ENCODE measurements at places on chromosomes 13 and 19.

DNA sequence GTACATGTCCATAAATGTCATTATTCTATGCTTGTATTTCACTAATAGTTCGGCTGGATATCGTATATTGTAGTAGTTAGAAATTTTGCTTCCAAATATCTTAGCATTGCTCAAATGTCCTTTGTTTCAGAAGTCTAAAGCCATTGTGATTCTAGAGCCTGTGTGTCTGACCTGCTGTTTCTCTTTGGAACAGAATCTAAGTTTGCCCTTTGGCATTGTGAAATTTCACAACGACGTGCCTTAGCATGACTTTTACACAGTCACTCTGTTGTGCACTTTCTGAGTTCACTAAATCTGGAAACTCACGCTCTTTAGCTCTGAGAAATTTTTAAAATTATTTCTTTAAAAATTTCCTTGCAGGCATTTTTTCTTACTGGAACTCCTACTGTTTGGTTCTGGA, 152.2 kb downstream of the TBC1D4 start:
- no peak for DNase-seq

- DNase-seq = no peak
These were observed 139.3 kb downstream of the FRY start for GRCh38 chr13:32170841-32171240.

- DNase-seq = peak; percentile 73
These were observed 44.3 kb upstream of the CEACAM21 start for GRCh38 chr19:41531438-41532311.

DNA sequence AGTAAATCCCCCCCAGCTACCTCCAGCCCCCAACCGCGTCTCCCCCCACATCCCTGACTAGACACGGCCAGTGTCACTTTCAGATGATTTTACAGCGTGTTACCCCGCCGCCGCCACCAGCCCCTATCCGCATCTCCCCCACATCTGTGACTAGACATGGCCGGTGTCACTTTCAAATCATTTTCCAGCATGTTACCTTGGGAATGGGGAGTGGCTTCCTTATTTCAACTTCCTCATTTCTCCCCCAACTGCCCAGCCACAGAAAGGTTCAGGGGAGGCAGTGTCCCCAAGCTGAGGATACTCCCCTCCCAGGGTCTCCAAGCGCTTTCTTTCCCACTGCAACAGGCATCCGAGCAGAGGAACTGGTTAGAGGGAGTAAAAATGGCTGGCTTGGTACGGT, 18.4 kb downstream of the ADGRL1 start:
- no peak for DNase-seq

GRCh38 chr13:77994166-77994565, 75.5 kb upstream of the EDNRB start:
- no peak for DNase-seq

DNA sequence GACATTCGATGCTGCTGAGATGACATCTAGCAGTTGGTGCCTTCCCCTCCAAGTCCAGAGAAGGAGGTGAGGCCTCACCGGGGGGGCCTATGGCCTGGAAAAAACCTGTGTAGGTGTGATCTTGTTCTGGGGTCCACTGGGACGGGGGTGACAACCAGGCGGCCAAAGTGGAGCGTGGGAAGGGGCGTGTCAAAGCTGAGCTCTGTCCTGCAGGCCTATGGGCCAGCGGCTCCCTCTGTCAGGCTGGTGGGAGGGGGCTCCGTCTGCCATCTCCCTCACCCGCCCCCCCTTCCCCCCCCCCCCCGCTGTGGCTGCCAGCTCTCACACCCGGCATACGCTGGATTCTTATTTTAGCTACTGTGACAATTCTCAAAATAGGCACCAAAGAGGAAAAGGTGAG, 56.7 kb upstream of the UQCRFS1 start:
- DNase-seq = no peak

GRCh38 chr13:46126552-46127357, 21.9 kb upstream of the CPB2 start:
- DNase-seq = peak; percentile 39

DNA sequence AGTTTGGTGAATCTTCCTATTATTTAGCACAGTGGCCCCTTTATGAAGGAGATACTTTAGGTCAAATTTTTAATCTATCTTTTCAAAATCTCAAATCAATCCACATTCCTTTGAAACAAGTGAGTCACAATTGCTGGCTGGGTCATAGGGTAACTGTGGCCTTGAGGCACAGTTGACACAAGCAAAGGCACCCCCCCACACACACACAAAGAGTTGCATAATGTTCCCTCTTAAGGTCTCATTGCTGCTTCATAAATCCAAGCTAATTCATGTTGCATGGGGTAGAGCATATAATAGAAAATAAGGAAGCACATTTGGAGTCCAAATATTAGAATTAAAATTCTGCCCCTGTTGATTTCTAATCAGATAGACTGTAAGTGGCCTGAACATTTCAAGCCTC, 171.5 kb downstream of the DLEU7 start:
- no peak for DNase-seq

DNA sequence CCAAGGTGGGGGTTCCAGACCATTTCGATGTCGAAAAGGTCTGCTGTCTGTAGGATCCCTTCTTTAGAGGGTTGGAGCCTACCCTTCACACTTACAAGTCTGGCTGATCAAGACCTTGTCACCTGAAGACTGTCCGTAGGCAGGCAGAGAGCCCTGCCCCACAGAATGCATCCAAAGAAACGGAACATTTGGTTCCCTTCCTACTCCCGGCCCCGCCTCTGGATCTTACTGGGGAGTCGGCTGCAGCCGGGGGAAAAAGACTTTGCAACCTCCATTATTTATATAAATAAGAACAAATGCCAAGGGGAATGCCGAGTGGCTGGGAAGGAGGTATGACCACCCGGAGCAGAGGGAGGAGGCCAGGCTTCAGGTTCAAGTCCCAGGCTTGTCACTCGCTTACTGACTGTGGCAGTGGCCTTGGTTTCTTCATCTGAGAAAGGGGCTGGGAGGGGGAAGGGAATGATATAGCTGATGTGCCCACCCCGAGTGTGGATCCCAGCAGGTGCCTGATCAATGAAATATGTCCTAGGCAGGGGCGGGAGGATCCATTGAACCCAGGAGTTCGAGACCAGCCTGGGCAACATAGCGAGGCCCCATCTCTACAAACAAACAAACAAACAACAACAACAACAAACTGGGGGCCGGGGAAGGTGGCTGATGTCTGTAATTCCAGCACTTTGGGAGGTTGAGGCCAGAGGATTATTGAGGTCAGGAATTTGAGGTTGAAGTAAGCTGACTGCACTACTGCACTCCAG, 48.7 kb downstream of the RFX2 start:
- DNase-seq = no peak

- DNase-seq = peak; percentile 43
These were observed 39.6 kb downstream of the SHISA2 start for GRCh38 chr13:26011996-26012821.

DNA sequence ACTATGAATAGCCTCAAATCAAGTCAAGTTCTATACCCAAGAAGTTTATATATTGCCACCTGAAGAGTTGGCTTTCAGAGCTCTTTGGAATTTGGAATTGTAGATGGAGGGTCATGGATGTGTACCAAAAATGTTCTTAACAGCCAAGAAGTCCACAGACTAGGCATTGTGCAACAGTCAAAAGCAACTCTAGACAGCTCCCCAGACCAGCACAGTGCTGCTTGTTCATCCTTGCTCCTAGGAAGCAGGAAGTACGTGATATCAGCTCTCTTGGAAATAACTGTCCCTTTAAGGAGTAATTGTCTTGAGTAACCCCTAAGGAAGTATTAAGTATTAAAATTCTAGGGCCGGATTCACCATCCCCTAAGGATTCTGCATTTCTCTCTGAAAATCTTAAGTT, 30.7 kb upstream of the IL17D start:
- DNase-seq = no peak

GRCh38 chr19:20167020-20167644, at the start of gene ZNF486:
Gene ZNF486 (plus strand): TSS chr19:20167214. CDS start chr19:20167331, 117 bp downstream.
- peak; percentile 85 for DNase-seq

DNA sequence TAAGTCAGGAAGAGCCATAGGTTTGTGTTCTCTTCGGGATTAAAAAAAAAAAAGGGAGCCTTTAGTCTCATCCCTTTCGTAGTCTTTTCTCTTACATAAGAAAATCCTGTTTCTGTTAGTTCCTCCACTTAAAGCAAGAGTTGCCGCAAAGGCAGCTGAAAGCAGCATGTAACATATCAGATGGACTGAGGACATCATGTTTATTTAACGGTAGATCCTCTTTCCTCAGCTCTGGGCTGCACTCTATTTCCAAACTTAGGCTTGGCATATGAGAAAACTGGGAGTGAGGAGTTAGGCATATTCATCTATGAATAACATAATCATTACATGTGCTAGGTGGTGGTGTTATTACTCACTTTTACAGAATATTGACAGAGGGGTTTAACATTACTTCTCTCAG, 391.2 kb downstream of the KLF12 start:
- no peak for DNase-seq

DNA sequence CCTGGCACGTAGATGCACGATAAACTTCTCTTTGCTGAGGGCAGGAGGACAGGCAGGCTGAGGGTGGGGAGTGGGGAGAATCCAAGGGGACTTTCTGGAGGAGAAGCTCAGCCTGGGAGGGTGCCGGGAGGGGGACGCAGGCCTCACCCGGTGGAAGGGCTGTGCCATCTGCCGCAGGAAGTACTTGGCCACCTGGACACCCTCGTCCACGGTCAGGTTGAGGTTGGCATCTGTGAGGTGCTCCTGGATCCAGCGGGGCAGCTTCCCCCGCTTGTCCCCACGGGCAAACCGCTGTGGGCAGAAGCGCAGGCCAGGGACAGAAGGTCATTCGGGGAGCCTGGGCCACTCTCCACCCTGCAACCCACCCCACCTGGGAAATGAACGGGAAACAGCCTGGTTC, 11.5 kb downstream of the KLC3 start:
- no peak for DNase-seq

- DNase-seq = no peak
These were observed 24.1 kb downstream of the CLEC4M start for GRCh38 chr19:7787141-7787540.

DNA sequence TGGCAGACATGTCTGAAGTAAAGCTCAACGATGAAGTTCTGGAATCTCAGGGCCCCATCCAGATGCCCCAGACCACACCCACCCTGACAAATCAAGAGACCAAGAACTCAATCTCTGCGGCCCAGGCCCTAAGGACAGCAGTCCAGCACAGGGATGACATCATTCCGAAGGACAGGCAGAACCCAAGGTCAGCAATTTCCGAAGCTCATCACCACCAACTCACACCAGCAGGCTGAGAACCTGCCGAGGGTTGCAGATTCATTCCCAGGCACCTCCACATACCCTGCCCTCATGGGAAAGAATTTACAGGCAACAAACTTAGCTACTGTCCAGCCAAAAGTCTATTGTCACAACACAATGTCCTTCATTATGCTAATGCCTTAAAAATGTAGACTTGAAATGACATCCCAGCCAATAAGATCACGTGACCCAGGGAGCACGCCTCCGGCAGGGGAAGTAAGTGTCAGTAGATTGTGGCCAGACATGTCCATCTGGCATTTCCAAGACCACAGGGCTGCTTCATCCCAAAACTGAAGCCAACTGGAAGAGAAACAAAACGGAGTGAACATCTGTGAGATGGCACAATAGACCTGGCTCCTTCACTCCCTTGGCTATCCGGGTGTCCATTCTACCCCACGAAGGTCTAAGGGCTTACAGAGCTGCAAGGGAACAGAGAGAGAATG, 98.8 kb downstream of the CRYL1 start:
- DNase-seq = no peak

- no peak for DNase-seq
These were observed 35.2 kb downstream of the C13orf46 start for GRCh38 chr13:113938716-113939115.

DNA sequence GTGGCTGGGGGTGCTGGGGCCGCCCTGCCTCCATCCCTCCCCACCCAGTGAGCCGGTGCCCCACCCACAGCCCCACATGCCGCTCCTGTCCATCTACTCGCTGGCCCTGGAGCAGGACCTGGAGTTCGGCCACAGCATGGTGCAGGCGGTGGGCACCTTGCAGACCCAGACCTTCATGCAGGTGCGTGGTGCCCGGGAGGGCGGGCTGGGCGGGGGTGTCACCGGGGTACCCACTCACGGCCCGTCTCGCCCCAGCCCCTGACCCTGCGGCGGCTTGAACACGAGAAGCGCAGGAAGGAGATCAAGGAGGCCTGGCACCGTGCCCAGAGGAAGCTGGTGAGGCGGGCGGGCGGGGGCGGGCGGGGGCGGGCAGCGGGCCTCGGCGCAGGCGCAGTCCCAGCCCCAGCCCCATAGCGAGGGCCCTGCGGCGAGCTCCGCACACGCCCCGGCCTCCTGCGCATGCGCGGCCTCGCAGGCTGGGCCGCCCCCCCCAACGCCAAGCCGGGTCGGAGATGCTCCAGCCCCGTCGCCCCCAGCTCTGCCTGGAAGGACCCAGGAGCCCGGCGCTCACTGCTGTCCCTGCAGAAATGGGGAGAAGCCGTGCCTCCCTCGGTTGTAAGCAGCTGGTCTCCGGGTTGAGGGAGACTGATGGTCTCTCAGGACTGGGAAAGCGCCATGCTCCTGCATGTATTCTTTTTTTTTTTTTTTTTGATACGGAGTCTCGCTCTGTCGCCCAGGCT, 7.7 kb downstream of the ARHGAP45 start:
- peak; percentile 93 for DNase-seq

DNA sequence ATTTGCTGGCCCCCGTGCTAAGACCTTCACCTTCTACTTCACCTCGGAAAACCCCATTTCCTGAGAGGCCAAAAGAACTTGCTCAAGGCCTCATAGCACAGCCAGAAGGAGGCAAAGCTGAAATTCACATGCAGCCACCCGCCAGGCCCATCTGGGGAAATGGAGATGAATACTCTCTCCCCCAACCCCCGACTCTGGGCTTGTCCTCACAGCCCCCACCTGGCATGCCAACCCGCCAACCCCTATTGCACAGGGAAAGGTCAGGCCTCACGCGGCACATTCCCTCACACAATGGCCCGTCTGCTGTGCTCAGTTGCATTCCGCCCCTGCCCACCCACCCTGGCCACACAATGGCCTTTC, 3.2 kb downstream of the PRX start:
- no peak for DNase-seq

GRCh38 chr13:85970727-85971126, 171.5 kb upstream of the SLITRK6 start:
- DNase-seq = no peak

DNA sequence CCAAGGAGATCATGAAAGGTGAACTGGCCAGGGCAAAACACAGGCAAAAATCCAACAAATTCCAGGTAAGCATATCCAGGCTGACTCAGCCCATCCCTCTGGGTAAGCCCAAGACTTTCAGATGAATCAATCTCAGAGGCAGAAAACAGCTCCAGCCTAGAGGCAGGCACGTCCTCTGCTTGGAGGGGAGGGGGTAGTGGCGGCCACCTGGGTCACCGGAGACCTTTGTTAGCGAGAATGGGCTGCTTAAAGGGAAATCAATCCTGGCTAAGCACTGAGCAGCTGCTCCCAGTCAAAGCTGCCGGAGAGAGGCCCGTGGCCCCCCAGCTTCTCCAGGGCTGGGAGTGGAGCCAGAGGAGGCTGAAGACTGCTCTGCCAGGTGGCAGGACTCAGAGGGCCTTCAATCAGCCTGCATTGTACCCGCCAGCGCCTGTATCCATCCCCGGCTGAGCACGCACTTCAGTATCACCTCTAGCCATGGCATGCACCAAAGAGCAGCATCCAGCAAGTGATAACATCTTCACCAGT, 48.2 kb downstream of the PIN1 start:
- no peak for DNase-seq

- DNase-seq = no peak
These were observed 1230.3 kb downstream of the DIAPH3 start for GRCh38 chr13:58933475-58933874.
